ENCODE measurements at places on chromosomes 13 and 19. TPM values are rescaled to one million over a fixed set of nuclear protein-coding genes. Genes with fewer than 3 reads are reported as not detected.

Gene MATK
- total RNA-seq, result not detected

DNA sequence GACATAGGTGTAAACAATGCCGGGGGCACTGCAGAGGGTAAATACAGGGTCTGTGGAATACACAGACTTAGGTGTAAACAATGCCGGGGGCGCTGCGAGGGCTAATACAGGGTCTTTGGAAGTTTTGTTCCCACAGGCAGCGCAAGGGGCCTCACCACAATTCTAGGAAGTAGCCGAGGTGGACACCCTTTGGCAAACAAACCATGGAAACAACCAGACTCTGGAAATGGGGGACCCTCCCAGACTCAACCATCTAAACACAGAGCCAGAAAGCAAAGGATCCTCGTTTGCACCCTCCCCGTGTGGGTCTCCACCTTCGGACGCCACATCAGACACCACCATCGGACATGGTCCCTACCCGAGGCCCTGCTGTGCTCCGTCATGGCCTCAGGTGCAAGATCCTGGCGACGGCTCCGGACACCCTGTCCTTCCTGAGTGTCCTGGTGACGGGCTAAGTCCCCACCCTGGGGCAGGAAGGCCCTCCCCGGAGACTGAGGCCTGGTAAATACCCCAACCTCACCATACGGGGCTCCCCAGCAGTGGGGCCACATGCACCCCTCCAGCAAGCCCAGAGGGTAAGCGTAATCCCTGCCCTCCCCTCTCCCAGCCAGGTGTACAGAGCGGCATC, 16.7 kb upstream of the PLPP2 start:
- no peak for DNase-seq

Gene B3GNT8
- total RNA-seq, result 1.5 TPM

Gene SIGLEC5
- not detected for total RNA-seq

- no peak for DNase-seq
These were observed 30.2 kb upstream of the CPB2 start for GRCh38 chr13:46134961-46135522.

Gene MRPL54
- total RNA-seq, result 60.5 TPM

Gene CGB5
- not detected for total RNA-seq

DNA sequence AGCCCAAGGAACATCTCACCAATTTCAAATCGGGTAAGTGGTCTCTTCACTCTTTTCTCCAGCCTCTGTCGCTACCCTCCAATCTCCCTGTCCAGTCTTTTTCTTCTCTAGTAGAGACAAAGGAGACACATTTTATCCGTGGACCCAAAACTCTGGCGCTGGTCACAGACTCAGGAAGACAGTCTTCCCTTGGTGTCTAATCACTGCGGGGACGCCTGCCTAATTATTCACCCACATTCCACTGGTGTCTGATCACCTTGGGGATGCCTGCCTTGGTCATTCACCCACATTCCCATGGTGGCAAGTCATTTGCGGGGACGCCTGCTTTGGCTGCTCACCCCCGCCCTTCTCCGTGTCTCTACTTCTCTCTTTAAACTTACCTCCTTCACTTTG, 13.8 kb upstream of the OR10H1 start:
- no peak for DNase-seq

DNA sequence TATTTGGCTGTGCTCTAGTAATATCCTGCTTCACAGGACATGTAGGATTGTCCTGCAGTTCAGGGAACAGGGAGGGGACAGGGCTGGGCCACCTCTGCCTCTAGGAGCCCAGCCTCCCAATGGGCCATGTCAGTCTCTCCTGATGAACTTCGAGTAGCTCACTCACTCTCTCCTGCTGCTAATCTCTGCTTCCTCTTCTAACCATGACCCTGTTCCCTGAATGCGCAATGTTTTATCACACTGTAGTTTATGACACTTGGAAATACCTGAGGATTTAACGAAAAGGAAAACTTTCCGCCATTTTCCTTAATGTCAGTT, 9.2 kb downstream of the PARP4 start:
- no peak for DNase-seq

Gene KCTD12
- 62.6 TPM for total RNA-seq

DNA sequence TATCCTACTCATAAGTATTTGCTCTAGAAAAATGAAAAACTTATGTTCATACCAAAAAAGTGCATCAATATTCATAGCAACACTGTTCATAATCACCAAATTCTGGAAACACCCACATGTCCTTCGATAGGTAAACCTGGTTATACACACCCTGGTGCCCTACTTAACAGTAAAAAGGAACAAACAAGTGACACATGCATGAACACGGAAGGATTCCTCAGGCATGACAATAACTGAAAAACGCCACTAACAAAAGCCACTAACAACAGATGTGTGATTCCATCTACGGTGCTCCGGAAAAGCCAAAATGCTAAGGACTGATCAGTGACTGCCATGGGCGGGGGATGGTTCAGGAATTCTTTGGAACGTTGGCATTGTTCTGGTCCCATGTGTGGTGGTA, 65.5 kb downstream of the STK24 start:
- DNase-seq, result no peak

Gene ZNF880
- 15.2 TPM for total RNA-seq

Gene EDNRB
- total RNA-seq, result 23.3 TPM

Gene KLHL1
- total RNA-seq, result not detected

GRCh38 chr13:27839809-27840467, 47.7 kb downstream of the GSX1 start:
- DNase-seq, result peak; percentile 18

- no peak for DNase-seq
These were observed 12.9 kb upstream of the MICU2 start for GRCh38 chr13:21616880-21617279.

DNA sequence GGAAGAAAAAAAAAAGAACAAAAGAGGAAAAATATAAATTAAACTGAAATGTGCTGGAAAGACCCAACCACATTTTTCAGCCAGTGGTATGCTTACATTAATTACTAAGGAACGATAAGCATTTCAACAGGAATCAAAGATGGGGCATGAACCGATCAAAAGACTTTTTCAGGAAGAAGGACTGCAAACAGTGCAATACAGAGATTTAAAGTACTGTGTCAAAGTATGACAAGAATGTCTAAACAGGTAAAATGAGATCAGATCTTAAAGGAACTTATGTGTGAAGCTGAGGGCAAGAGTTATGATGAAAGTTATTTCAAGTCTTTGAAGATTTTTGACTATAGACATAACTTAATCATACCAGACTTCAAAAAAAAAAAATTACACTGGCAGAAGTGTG, 1761.8 kb downstream of the SLITRK5 start:
- DNase-seq, result no peak

Gene MEF2B
- total RNA-seq, result 0.27 TPM

DNA sequence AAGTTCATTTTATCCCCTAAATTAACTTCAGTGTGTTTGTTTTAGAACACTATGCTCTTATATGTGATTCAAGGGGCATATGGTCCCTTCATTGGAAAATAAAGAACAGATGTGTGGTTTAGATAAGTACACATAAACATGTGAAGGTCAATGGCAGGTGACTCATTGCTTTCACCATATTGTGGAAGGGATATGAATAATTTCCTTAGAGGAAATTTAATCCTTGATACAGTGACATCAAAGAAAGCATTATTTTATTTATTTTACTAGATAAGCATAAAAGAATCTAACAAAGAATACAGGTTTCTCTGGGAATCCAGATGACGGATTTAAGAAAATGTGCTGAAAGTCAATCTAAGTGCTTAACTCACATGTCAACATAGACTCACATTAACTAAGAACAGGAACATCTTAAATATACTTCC, 373.5 kb downstream of the KCTD12 start:
- DNase-seq, result peak; percentile 95

DNA sequence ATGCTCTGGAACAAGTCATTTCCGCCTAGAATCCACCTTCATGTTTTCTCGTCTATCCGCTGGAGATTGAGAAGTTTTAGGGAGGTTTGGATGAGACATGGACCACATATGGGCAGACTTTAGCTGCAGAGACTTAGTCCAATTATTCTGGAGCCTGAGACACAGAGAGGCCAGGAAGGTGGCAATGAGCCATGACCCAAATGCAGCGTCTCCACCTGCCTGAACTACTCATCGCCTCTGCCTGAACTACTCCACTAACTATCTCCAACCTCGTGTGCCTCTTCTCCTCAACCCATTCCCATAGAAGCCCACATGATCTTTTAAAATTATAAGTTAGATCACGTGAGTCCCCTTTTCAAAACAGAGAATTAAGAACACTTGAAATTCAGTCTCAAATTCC, 5.6 kb downstream of the PLEKHA4 start:
- no peak for DNase-seq

Gene CDX2
- total RNA-seq, result not detected

- DNase-seq, result no peak
These were observed 253.3 kb downstream of the LMO7 start for GRCh38 chr13:75889427-75889826.

Gene RUVBL2
- total RNA-seq, result 16.3 TPM

Gene COPE
- 172 TPM for total RNA-seq
